Posterior vena cava (tissue), 2 donors: ENCODE measurements at places on chromosomes 4 and X.
A peak's percentile ranks its signal among the peaks of the same experiment; 100 is the strongest.

DNA sequence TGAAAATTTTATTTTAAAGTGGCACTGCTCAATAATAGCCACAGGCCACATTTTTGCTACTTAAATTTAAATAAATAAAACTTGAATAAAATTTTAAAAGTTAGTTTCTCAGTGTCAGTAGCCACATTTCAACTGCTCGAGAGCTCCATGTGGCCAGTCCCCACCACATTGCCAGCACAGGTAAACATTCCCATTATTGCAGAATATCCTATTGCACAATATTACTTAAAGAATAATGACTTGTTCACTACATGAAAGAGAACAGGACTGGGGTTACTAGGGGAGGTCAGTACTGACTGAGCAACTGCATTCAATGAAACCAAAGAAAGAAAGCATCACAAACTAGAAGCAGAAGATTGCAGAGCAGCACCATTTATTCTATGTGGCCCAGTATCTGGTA is 2201.6 kb upstream of the TENM3 start:
- DNase-seq, result no peak

GRCh38 chr4:184357772-184358171 is 116.6 kb downstream of the IRF2 start:
- DNase-seq, result no peak

- DNase-seq, result no peak
Measured at GRCh38 chr4:152436384-152436783, 99.5 kb downstream of the FBXW7 start.

GRCh38 chr4:79964020-79964399 is 109.0 kb downstream of the ANTXR2 start:
- DNase-seq, result no peak

GRCh38 chrX:6959006-6959405 is 188.5 kb upstream of the STS start:
- no peak for DNase-seq

GRCh38 chr4:141797966-141798365 is 161.6 kb downstream of the IL15 start:
- DNase-seq, result no peak

DNA sequence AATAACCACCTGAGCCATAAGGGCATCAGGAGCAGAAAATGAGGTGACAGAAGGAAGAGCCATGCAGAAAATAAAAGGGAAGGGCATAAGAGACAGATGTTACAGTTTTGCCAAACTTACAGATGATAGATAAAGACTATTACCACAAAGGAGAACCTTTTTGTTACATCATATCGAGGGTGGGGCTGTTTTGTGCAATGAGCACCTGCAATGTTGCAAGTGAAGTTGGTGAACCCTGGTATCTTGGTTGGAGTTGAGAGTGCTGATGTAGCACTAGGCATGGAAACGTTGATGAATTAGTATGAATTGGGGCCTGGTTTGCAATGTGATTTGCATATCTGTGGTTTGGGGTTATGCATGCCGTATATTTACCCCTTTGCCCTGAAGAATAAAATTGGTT is 119.8 kb upstream of the TEX13D start:
- DNase-seq, result no peak

- DNase-seq, result no peak
Measured at GRCh38 chr4:147034372-147034771, 88.7 kb upstream of the TTC29 start.

- DNase-seq, result peak; percentile 53
Measured at GRCh38 chr4:64272432-64272831, 136.8 kb downstream of the TECRL start.

GRCh38 chrX:16308773-16309172 is 141.5 kb downstream of the MAGEB17 start:
- DNase-seq, result no peak

DNA sequence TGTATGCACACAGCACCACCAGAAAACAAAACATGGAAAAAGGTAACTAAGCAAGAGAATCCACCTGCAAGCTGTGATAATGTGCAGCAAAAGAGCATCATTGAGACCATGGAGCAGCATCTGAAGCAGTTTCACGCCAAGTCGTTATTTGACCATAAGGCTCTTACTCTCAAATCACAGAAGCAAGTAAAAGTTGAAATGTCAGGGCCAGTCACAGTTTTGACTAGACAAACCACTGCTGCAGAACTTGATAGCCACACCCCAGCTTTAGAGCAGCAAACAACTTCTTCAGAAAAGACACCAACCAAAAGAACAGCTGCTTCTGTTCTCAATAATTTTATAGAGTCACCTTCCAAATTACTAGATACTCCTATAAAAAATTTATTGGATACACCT is 90.2 kb downstream of the TET2 start:
- DNase-seq, result no peak

- DNase-seq, result peak; percentile 81
Measured at GRCh38 chr4:78776729-78777575, 802 bp downstream of the BMP2K start.

DNA sequence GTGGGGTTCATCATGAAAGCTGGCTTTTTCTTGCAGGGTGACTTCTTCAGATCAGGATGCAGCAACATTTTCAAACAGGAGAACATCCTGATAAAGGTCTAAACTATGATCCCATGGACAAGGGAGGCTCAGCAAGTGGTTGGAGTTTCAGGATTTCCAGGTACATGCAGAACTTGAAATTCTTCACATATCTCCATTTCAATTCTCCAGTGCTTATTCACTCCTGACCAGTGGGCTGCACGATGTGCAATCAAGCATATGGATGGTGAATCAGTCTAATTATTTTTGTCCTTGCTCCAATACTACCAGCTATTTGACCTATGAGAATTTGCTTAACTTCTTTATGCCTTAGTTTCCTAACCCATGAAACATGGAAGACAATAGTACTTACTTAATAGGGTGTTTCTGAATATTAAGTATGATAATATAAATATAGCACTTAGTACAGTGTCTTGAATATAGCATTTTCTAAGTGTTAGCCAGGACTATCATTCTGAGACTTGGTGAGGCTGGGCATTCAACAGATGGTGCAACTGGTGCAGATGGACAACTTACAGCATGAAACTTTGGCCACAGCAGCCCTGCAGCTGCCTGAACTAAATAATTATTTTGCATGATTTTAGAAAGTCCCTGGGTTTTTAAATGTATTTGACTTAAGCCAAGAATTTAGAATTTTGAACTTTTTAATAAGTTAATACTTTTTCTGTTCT is 92.4 kb downstream of the HPGD start:
- no peak for DNase-seq

DNA sequence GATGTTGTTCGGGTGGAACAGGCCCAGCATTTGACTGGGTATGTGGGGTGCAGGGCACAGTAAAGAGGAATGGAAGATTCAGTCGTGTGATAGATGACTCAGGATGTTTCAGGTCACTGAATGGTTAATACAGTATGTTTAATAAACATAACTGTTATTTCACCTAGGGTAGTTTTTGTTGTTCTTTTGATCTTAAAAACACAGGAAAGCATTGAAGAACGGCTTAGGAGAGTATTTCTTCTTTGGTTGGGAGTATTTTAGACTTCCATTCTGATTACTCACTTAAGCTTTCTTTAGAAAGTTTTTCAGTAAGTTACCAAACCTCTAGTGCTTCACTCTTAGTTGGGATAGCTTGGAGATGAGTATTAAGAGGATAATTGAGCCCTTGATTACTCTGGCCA is 62.3 kb downstream of the STAG2 start:
- DNase-seq, result no peak

GRCh38 chr4:99067617-99068016 is 21.0 kb downstream of the ADH5 start:
- DNase-seq, result no peak

DNA sequence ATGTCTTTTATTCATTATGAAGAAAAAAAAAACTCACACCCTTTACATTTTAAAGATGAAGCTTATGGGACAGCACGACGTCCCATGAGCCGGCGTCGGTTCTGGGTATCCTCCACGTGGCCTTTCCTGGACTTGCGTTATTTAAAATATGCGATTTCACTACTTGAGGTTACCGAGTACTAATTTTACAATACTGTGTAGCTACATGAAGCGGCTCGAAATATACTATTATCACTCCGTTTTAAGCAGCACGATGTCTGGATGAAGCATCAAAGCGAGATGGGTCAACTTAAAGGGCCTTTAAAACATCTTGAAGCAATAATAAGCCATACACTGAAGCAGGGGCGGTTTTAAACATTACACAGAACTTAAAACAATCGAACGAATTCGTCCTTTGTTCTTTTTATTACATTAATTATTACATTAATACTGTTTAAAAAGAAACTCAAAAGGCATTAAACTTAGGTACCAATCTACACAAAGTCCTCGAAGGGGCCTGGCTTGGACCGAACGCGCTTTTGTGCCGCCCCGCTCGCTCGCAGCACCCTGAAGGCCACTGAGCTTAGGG is 1.4 kb upstream of the KLF3 start:
- no peak for DNase-seq

- DNase-seq, result no peak
Measured at GRCh38 chr4:20922962-20923361, 222.7 kb downstream of the PACRGL start.

GRCh38 chr4:67328018-67328278 is 217.4 kb downstream of the CENPC start:
- DNase-seq, result no peak

- no peak for DNase-seq
Measured at GRCh38 chr4:114487101-114487500, 111.5 kb upstream of the UGT8 start.

DNA sequence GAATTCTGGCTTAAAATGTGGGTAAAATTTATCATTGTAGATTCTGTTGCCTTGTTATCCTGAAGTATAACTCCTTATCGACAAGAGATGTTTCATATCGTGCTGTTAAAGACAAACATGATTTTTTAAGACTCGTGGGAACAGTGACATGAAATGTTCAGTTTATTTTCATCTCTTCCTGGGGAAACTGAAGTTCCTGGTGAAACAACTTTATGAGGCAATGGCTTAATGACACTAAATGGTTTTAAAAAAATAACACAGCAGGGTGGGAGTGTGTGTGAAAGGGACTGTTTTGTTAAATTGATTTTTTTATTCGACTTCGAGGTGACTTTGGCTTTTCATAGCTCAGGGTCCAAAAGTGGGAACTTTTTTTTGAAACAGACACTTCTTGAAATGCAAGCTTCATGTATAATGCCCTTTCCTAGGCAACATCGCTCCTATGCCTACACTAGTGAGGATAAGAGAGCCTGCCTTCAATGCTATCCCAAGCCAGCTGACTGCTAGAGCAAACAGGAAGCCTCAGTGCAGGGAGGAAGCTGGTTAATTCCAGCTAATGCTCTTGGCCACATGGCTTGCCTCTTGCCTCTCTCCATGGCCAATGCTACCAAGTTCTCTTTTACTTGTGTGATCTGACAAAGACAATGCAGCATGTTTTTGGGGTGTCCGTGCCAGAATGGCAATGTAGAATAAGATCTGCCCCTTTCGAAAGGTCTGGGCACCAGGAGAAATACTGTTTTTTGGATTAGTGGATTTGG is 80.9 kb upstream of the PLAC1 start:
- DNase-seq, result no peak

DNA sequence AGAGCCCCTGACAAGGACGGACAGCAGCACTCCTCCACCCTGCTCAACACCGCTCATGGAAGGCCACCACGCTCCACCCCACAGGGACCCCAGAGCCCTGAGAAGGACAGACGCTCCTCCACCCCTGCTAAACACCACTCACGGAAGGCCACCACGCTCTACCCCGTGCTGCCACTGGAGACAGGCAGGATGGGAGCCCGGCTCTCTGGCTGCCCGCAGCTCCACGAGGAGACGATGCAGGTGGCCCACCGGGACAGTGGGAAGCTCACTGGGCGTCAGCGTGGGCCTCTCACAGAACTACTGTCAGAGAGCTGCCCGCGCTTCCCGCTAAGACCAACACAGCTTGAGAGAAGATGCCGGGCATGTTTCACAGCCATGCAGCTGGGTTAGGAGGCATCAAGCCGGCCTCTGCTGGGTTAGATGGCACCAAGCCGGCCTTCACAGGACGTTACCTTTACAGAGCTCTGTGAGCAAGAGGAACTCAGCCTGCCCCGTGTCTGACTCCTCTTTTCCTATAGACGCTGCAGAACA is 20.8 kb downstream of the GAK start:
- DNase-seq, result peak; percentile 63

DNA sequence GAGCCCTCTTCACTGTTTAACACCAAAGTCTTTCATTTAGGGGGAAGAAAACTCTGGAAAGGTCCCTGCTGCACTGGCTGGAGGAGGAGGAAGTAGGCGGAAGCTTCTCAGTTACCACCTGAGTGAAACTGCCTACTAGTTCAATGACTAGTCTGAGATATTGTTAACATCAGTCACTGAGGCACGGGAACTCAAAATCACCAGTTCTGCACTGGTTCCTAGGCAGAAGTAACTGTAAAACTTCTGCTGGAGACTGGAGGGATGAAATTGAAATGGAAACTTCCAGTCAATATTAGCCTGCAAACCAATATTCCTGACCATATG is 178.3 kb downstream of the SNCA start:
- no peak for DNase-seq

- no peak for DNase-seq
Measured at GRCh38 chr4:128322311-128322710, 34.7 kb upstream of the PGRMC2 start.

GRCh38 chrX:74325130-74326059 is 21.4 kb downstream of the ZCCHC13 start:
- DNase-seq, result no peak

GRCh38 chr4:3724319-3725231 is 41.6 kb upstream of the ADRA2C start:
- DNase-seq, result no peak

DNA sequence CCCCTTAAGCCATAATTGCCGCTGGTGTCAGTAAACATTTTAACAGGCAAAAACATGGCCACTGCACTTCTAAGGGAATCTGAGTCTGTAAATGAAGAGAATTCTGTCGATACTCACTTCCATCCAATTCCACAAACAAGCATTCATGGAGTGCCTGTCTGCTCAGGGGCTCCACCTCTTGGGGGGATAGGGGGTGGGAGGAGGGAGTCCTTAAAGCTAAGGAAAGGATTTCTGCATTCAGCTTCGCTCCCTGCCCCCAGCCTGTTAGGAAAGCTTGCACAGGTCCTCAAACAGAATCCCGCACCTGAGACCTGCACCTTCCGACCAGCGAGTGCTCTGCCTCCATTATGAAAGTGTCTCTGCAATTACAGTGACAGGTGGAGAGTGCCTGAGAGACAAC is 130.2 kb upstream of the KIT start:
- DNase-seq, result no peak

GRCh38 chrX:69366183-69366582 is 137.9 kb upstream of the NALF2 start:
- DNase-seq, result no peak

DNA sequence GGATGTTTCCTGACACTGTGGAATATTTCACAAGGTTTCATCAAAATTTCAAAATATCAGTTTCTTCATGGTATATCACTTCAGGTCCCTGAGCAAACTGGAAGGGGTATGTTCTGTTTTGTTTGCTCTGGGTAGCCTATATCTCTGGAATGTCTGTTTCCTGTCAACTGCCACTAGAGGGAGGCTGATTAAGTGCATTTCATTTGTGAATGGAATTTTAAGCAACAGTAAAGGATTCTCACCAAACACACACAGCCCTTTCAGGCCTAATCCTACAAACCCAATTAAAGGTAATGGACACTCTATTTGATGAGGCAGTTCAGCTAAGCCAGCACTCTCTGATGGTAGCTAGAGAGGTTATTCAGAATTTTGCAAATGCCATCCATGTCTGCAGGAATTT is 307.1 kb downstream of the TEX13A start:
- no peak for DNase-seq

- peak; percentile 87 for DNase-seq
Measured at GRCh38 chr4:54230484-54231418, 1.7 kb downstream of the PDGFRA start.
